ENCODE measurements at places on chromosomes 16 and 17. TPM values are rescaled to one million over a fixed set of nuclear protein-coding genes. Genes with fewer than 3 reads are reported as not detected.

The C17orf113 gene
- total RNA-seq: 2.2 TPM

The LGALS3BP gene
- 74.2 TPM for total RNA-seq

The USB1 gene
- 16.9 TPM for total RNA-seq

The SLC22A31 gene
- 44.2 TPM for total RNA-seq

The CD300LB gene
- total RNA-seq: 0.14 TPM

The TNK1 gene
- 5.8 TPM for total RNA-seq
